ENCODE measurements at places on chromosomes 1 and 21. TPM values are rescaled to one million over a fixed set of nuclear protein-coding genes. Genes with fewer than 3 reads are reported as not detected.

DNA sequence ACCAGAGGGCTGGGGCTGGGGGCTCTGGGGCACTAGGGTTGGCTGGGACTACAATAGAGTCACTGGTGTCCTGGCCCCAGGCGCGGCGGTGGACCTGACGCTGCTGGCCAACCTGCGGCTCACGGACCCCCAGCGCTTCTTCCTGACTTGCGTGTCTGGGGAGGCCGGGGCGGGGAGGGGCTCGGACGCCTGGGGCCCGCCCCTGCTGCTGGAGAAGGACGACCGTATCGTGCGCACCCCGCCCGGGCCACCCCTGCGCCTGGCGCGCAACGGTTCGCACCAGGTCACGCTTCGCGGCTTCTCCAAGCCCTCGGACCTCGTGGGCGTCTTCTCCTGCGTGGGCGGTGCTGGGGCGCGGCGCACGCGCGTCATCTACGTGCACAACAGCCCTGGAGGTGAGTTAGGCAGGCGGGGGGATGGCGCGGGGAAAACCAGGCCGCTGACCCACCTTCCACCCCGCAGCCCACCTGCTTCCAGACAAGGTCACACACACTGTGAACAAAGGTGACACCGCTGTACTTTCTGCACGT, 4.1 kb downstream of the TIE1 start:
- no peak for DNase-seq

DNA sequence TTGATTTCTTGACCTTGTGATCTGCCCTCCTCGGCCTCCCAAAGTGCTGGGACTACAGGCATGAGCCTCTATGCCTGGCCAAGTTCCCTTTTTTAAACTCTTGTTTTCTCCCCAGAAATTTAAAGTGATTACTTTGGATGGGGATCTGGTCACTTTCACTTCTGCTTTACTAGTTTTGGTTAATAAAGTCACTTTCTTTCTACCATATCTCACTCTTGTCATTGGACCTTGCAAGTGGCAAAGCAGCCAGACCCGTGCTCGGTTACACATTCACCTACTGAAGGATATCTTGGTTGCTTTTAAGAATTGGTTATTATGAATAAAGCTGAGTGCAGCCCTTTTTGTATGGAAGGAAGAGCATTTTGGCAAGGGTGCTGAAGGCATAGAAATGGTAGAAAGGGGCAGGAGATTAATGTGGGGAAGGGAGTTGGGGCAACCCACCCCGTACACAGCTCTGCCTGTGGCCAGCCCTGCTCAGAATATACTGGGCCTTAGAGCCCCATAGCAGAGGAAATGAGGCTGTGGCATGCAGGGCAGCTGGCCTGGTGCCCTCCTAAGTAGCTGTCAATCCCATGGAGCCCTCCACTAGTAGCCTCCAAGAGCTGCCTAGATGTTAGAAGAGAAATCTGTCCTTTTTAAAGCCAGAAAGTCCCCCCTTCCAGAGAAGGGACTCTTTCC, 40.7 kb downstream of the CD2 start:
- no peak for DNase-seq

GRCh38 chr21:16587141-16587581, 857.4 kb downstream of the USP25 start:
- peak; percentile 64 for DNase-seq

The DVL1 gene
- polyA plus RNA-seq, result 65.8 TPM

The VAMP4 gene
- 28.6 TPM for polyA plus RNA-seq
